ENCODE measurements at places on chromosomes 11 and 22.

GRCh38 chr22:38781033-38781432 lies 12.9 kb downstream of the DNAL4 start:
- no peak for DNase-seq

GRCh38 chr22:43036282-43036829 lies 21.4 kb upstream of the PACSIN2 start:
- no peak for DNase-seq

GRCh38 chr11:129922674-129923073 lies 27.3 kb upstream of the NFRKB start:
- no peak for DNase-seq

DNA sequence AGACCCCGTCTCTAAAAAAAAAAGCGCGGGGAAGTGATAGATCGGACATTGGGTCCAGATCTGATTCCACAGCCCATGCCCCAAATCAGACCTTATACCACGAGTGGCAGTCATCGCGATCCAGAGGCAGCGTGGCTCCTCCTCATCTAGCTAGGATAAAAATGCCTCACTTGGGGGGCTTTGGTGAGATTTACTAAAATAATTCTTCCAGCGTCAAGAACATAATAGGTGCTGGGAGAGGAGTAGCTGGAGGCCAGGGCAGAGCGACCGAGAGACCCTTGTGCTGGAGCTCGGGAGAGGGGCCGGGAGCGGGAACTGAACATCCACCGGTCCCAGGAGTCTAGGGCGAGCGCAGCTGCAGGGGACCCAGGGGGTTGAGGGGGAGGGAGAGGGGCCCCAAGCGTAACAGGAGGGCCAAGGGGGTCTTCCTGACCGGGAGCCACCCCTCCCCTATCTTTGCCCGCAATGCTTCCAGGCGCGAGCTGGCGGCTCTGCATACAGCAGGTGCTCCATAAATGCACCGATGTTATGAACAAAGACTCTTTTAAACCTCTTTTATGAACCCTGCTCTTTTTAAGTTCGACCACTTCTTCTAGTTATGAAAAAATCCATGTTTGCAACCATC lies 823 bp upstream of the CPT1A start:
- DNase-seq, result no peak
